DND-41 (cell line): ENCODE measurements at places on chromosomes 6 and 20.

GRCh38 chr6:122393351-122393896, 6.0 kb upstream of the HSF2 start:
- DNase-seq = no peak

DNA sequence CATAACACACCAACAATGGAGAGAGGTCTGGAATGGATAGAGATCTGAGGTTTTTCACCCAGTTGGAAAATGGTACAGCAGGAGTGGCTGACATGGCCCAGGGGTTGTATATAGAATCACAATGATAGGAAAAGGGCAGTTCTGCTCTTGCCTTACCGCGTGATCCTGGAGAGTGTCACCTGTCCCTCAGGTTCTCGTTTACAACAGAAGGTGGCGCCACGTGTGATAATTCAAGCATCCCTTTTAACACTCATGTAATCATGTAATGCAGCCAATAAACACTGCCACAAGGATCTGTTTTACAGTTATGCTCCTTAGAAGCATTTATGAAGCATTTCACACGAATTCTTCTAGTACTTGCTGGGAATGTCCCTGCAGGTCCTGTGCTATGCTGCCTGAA, 12.9 kb upstream of the WFDC2 start:
- DNase-seq = peak; percentile 35

GRCh38 chr20:64103871-64104666, 3.3 kb downstream of the NPBWR2 start:
- no peak for DNase-seq

DNA sequence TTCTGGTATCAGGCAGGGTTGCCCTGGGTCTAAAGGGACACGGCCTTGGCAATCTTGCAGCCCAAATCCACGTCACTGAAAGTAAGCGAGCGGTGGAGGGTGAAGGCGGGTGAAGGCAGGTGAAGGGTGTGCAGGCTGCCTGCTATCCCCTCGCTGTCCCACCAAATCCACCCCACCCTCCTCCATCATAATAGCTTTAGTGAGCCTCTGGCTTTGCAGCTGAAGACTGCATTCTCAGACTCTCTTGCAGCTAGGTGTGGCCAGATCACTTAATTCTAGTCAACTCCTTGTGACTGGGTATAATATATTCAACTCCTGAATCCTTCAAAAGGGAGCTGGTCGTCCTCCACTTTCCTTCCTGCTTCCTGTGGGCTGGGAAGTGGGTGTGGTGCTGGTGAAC, 126.7 kb upstream of the TRAF3IP2 start:
- DNase-seq = no peak

DNA sequence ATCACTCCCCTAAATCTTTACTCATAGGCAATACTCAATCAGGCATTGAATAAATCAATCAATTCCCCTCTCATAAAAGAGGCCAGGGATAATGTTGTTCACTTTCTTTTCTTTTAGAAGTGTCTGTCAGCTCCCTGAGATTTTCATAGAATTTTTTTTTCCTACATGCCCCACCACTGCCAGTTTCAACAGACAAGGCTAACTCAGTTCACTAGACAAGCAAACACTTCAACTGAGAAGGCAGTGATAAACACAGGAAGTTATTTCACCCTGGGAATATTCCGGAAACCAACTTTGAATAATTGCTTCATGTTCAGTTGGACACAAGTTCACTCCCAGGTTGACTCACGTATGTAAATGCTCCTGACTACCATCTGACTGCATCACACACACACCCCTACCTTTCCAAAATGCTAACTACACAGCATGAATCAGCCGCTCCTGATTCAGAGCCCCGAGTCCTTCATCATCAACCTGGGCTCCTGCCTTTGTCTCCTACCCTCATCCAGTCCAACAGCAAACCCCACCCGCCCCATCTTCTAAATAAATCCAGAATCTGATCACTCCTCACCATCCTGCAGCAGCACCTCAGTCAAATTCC, 143.9 kb downstream of the BCAS1 start:
- no peak for DNase-seq

- DNase-seq = no peak
Measured at GRCh38 chr6:106667022-106667402, 37.6 kb downstream of the QRSL1 start.

- DNase-seq = no peak
Measured at GRCh38 chr6:64504503-64504902, 868.9 kb downstream of the PHF3 start.
